ENCODE measurements at places on chromosomes 13 and 19.

DNA sequence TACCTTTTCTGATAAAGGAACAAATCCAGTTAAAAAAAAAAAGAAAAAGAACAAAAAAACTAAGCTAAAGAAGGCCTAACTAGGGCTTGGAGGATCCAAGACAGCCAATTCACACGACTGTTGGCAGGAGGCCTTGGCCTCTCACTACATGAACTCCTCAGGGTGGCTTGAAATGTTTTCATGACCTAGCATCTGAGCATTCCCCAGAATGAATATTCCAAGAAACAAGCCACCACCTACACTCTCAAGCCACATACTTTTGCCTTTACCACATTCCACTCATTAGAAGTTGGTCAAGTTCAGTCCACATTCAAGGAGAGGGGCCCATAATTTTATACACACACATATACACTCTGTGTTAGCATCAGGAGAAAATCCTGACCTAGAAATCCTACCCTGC, 97.6 kb upstream of the SIAH3 start:
- H3K4me1 ChIP-seq, result no peaks in the 10 kb centered on the region
- no peak overlapping the region for H3K4me3 ChIP-seq
- no peak for DNase-seq
- no peaks in the 10 kb centered on the region for H3K36me3 ChIP-seq

- no peaks in the 10 kb centered on the region for H3K36me3 ChIP-seq
- no peak for DNase-seq
- H3K4me1 ChIP-seq, result no peaks in the 10 kb centered on the region
Measured at GRCh38 chr19:1780272-1780958, 27.1 kb downstream of the ONECUT3 start.

GRCh38 chr19:16476401-16476800, 4.6 kb upstream of the EPS15L1 start:
- no peaks in the 10 kb centered on the region for H3K27me3 ChIP-seq
- DNase-seq, result no peak
- H3K36me3 ChIP-seq, result no peaks in the 10 kb centered on the region
- no peak overlapping the region for H3K27ac ChIP-seq
- no peaks in the 10 kb centered on the region for H3K4me1 ChIP-seq

- H3K36me3 ChIP-seq, result no peaks in the 10 kb centered on the region
- no peak overlapping the region for H3K27ac ChIP-seq
- H3K4me1 ChIP-seq, result no peaks in the 10 kb centered on the region
- no peak for DNase-seq
Measured at GRCh38 chr13:50122455-50122854, 107.2 kb downstream of the KCNRG start.

DNA sequence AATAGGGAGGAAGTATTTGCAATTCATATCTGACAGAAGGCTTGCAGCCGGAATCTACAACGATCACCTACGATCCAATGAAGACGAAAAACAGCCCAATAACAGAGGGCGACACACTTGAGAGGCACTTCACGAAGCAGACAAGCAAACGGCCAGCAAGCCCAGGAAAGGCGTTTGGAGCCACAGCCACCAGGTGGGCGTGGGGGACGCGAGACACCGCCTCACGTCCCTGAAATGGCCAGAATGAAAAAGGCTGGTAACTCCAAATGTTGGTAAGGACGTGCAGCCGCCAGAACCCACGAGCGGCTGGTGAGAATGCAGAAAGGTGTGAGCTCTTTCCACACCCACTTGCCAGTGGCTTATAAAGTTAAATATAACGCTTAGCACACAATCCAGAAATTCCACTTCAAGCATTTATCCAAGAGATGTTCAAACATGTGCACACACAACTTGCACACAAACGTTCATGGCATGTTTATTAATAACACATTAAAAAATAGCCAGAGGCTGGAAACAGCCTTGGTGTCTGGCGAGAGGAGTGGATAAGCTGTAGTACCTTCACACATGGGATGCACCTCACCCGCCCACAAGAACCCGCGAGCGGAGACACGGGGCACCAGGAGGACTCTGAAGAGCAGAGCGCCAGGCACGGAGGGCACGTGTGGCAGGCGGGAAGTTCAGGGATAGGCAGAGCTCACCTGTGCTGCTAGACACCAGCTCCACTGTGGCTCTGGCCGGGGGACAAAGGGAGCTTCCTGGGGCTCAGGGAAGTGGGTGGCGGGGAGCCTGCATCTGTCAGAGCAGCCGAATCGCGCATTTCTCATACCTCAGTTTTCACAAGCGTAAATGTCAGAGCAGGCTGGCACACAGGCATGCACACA, 89.3 kb downstream of the SPACA7 start:
- DNase-seq, result no peak
- H3K27me3 ChIP-seq, result no peaks in the 10 kb centered on the region
- no peak overlapping the region for H3K4me3 ChIP-seq
- no peaks in the 10 kb centered on the region for H3K4me1 ChIP-seq

DNA sequence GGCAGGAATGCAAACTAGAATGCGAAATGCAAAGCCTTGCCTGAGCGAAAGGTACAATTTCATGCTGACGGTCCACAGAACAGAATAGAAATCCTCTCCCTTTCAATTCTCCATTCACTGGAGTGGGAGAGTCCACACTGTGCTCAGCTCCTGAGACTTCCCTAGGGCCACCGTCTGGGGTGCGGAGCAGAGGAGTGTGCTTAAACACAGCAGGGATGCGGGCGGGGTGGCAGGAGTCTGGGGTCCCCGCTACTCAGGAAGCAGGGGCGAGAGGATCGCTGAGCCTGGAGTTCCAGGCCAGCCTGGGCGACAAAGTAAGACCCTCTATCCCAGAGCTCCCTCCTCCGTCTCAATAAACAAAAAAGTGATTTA, 552 bp upstream of the ZNF816 start:
- H3K36me3 ChIP-seq, result peaks cover 3% of the 10 kb centered on the region
- peak overlapping the region; percentile 84 for H3K4me3 ChIP-seq
- DNase-seq, result no peak
- no peaks in the 10 kb centered on the region for H3K27me3 ChIP-seq
- peaks cover 8% of the 10 kb centered on the region for H3K4me1 ChIP-seq

- H3K27ac ChIP-seq, result no peak overlapping the region
- no peak for DNase-seq
- H3K36me3 ChIP-seq, result no peaks in the 10 kb centered on the region
- no peaks in the 10 kb centered on the region for H3K27me3 ChIP-seq
- H3K4me3 ChIP-seq, result no peak overlapping the region
Measured at GRCh38 chr13:30268673-30269072, 38.7 kb downstream of the KATNAL1 start.

- no peaks in the 10 kb centered on the region for H3K4me1 ChIP-seq
- no peaks in the 10 kb centered on the region for H3K27me3 ChIP-seq
- no peak overlapping the region for H3K27ac ChIP-seq
- DNase-seq, result no peak
- no peaks in the 10 kb centered on the region for H3K36me3 ChIP-seq
Measured at GRCh38 chr19:6925801-6926751, 38.7 kb downstream of the ADGRE1 start.

GRCh38 chr13:100108913-100109507, 20.1 kb downstream of the PCCA start:
- H3K27ac ChIP-seq, result no peak overlapping the region
- no peak overlapping the region for H3K4me3 ChIP-seq
- no peaks in the 10 kb centered on the region for H3K27me3 ChIP-seq
- DNase-seq, result no peak
- H3K4me1 ChIP-seq, result peaks cover 8% of the 10 kb centered on the region

- DNase-seq, result no peak
- H3K27me3 ChIP-seq, result no peaks in the 10 kb centered on the region
- H3K27ac ChIP-seq, result no peak overlapping the region
- H3K36me3 ChIP-seq, result no peaks in the 10 kb centered on the region
Measured at GRCh38 chr13:40547591-40548315, 118.7 kb downstream of the FOXO1 start.

DNA sequence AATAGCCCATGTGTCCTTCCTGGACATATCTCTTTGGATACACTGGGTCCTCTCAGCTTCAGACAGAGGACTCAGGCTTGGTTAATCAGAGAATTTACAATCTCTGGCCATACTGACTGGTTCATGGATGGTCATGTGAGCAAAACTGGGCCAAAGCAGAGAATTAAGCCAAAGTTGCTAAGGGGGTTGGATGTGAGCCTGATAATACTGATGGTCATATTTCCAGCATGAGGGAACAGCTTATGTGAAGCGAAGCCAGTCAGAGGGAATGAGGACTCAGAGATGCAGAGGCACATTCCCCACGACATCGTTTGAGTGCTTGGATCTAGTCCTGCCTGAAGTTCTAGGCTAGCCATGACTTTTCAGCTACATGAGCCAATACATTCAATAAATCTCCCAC, 22.0 kb upstream of the LRRC4B start:
- H3K4me1 ChIP-seq, result no peaks in the 10 kb centered on the region
- H3K27me3 ChIP-seq, result no peaks in the 10 kb centered on the region
- H3K4me3 ChIP-seq, result no peak overlapping the region
- H3K36me3 ChIP-seq, result no peaks in the 10 kb centered on the region
- DNase-seq, result no peak

DNA sequence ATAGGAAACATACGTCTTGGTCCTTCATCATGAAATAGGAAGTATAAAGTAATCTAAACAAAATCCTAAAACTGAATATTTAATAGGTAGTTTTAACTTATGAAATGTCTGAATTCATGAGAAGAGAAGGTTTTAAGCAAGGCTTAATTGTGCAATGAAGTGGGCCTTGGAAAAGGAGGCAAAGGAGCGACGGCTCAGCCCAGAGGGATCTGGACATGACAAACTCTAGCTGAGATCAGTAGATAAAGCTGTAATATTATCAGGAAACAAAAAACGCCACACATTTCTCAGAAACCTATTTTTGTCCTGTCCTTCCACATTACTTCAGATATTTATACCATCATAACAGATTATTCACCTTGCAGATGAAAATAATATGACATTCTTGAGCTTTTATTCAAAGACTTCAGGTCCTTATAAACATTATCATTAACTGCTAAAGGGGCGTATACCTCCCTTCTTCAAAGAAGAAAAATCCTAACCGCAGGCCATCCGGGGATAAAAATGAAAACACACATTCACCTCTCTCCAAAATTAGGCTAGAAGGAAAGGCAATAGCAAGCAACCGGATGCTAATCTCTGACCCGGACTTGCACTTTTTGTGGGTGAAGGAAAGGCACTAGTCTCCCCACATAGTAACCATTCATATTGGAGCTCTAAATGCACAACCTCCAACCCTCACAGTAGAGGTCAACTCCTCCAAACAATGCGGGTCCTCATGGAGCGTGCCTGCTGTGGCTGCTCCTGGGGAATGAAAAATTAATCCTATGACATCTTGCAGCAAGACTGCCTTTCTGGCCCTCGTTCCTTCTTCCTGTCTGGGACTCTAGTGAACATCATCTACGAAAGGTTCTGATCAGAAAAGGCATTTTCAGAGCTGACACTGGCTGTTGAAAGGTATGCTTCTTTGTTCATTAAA, 108.8 kb downstream of the TBC1D4 start:
- H3K27ac ChIP-seq, result no peak overlapping the region
- H3K36me3 ChIP-seq, result no peaks in the 10 kb centered on the region
- no peak for DNase-seq
- no peaks in the 10 kb centered on the region for H3K27me3 ChIP-seq

DNA sequence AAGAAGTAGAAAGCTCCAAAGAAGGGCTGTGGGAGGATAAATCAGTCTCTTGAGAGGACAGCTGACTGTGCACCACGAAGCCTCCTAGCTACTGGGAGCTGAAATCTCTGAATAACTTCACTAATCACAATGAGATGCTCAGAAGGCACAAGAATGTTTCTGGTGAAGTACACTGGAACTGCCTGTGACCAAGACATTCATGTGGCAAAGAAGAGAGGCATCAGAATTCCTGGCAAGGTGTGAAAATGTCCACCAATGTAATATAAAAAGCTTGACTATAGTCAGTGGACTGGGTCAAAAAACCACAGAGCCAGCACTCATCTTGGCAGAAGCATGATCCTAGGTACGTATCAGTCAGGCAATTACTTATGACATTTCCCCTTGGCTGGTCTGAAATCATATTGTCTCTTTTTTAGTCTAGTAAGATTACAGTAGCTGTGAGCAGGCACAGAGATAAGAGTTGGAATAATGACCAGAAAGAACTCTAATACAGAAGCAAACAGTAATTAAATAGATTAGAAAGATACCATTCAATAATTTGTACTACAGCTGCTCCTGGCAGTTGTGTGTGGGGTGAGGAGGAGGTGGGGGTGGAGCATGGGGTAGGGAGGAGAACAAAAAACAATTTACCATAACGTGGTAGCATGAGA, 434.7 kb downstream of the DIAPH3 start:
- H3K36me3 ChIP-seq, result no peaks in the 10 kb centered on the region
- no peak overlapping the region for H3K27ac ChIP-seq
- no peak overlapping the region for H3K4me3 ChIP-seq
- H3K27me3 ChIP-seq, result no peaks in the 10 kb centered on the region

DNA sequence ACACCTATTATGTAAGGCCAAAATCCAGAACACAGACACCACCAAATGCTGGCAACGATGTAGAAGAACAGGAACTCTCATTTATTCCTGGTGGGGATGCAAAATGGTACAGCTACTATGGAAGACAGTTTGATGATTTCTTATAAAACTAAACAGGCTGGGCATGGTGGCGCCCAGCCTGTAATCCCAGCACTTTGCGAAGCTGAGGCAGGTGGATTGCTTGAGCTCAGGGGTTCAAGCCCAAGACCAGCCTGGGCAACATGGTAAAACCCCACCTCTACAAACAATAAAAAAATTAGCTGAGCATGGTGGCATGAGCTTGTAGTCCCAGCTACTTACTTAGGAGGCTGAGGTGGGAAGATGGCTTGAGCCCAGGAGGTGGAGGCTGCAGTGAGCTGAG, 98.3 kb downstream of the TUBA3C start:
- no peak overlapping the region for H3K27ac ChIP-seq
- no peak overlapping the region for H3K4me3 ChIP-seq
- no peaks in the 10 kb centered on the region for H3K36me3 ChIP-seq
- H3K27me3 ChIP-seq, result no peaks in the 10 kb centered on the region

Measured in RWPE2 (cell line).